Hepatocyte (in vitro differentiated cells): ENCODE measurements at places on chromosomes 12 and 14. TPM values are rescaled to one million over a fixed set of nuclear protein-coding genes. Genes with fewer than 3 reads are reported as not detected.
A peak's percentile ranks its signal among the peaks of the same experiment; 100 is the strongest.

GPR68 gene
- total RNA-seq: 0.20 and 0.44 TPM in 2 replicates

RASSF3 gene
- 20.0 and 22.3 TPM in 2 replicates for total RNA-seq

P2RX2 gene
- total RNA-seq: not detected in 2 replicates

TCTN2 gene
- total RNA-seq: 4.4 and 4.7 TPM in 2 replicates

KLHDC1 gene
- total RNA-seq: 4.6 and 6.7 TPM in 2 replicates

- no peak within 1 kb of the TSS for H3K4me3 ChIP-seq
- H3K27ac ChIP-seq: no peak within 1 kb of the TSS
- H3K4me1 ChIP-seq: peaks cover 8% of the 10 kb centered on the region
- no peaks in the 10 kb centered on the region for H3K36me3 ChIP-seq
- DNase-seq: peak; percentile 15
- peaks cover 91% of the 10 kb centered on the region for H3K27me3 ChIP-seq
These were observed 113.9 kb upstream of the MYL2 start for GRCh38 chr12:111034083-111034885.

GRCh38 chr12:1234073-1234472 is 243.1 kb downstream of the ERC1 start:
- no peak overlapping the region for H3K4me3 ChIP-seq
- H3K36me3 ChIP-seq: no peaks in the 10 kb centered on the region
- no peak for DNase-seq

DNA sequence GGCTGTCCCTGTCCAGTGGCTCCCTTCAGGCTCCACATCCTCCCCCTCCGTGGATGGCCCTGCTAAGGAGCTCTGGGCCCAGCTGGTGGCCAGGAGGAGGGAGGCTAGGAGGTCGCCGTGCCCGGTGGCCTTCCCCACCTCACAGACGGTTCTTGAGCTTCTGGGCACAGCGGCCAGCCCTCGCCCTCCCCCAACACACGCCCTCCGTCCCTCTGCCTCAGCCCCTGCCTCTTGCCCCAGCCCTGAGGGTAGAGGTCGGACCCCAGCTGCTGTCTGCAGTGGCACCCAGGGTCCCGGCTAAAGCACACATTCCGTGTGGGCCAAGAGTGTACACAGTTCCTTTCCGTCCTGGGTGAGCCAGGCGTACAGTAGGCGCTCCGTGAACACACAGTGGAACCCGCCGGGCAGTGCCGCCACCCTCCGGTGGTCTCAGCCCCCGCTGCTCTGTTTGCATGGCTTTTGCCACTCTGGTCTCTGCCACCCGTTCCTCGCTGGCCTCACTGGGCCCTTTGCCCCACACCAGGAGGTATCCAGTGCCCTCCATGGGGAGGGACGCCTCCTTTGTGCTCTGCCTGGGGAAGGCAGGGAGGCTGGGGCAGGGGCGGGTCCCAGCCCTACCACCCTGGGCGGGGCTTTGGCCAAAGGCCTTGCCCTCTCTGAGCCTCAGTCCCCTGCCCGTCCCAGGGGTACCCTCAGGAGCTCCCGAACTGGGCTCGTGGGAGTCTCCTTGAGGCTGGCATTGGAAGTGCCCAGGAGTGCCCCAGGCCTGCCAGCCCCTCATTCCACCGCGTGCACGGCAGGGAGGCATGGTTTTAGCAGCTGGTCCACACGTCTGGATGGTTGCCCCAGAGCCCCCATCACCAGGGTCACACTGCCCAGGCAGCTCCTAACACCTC is 13.0 kb downstream of the TRMT61A start:
- peak overlapping the region; percentile 82 for H3K27ac ChIP-seq
- DNase-seq: no peak
- peaks cover 34% of the 10 kb centered on the region for H3K4me1 ChIP-seq
- H3K36me3 ChIP-seq: no peaks in the 10 kb centered on the region

DNA sequence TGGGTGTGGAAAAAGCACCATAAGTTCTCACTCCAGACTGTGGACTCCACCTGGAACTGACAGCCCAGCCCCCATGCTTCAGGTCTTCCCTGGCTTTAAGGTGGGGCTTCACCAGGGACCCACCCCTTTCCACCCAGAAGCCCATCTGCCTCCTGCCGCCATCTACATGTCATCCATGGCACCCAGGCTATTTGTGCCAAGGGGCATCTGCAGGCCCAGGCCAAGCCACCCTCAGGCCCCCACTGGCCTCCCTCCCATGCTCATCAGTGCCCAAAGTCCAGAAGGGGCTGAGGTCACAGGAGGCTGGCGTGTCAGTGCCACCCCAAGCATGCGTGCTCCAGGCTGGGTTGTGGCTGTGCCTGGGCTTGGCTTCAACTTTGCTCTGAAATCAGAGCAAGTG is 212.2 kb upstream of the DIO3 start:
- no peak overlapping the region for H3K4me3 ChIP-seq
- H3K27me3 ChIP-seq: no peaks in the 10 kb centered on the region
- no peak for DNase-seq
- H3K36me3 ChIP-seq: no peaks in the 10 kb centered on the region

GRCh38 chr14:82490397-82490796 is 956.7 kb upstream of the SEL1L start:
- no peak overlapping the region for H3K27ac ChIP-seq
- no peaks in the 10 kb centered on the region for H3K27me3 ChIP-seq
- no peak for DNase-seq
- H3K36me3 ChIP-seq: no peaks in the 10 kb centered on the region
- H3K4me3 ChIP-seq: no peak overlapping the region
